ENCODE measurements at places on chromosomes 5 and 9. TPM values are rescaled to one million over a fixed set of nuclear protein-coding genes. Genes with fewer than 3 reads are reported as not detected.

- no peaks in the 10 kb centered on the region for H3K4me1 ChIP-seq
- no peaks in the 10 kb centered on the region for H3K36me3 ChIP-seq
- no peak for DNase-seq
- H3K4me3 ChIP-seq = no peak overlapping the region
- H3K27me3 ChIP-seq = no peaks in the 10 kb centered on the region
- H3K27ac ChIP-seq = no peak overlapping the region
Measured at GRCh38 chr5:76723266-76723665, 7.3 kb downstream of the F2R start.

OR1J2 gene
- total RNA-seq = not detected

GRCh38 chr5:112703866-112704820 is 33.5 kb upstream of the APC start:
- H3K27me3 ChIP-seq = no peaks in the 10 kb centered on the region
- H3K4me3 ChIP-seq = no peak overlapping the region

- DNase-seq = no peak
- H3K36me3 ChIP-seq = no peaks in the 10 kb centered on the region
- H3K27ac ChIP-seq = no peak overlapping the region
- H3K4me3 ChIP-seq = no peak overlapping the region
- H3K27me3 ChIP-seq = no peaks in the 10 kb centered on the region
- no peaks in the 10 kb centered on the region for H3K4me1 ChIP-seq
Measured at GRCh38 chr5:76029739-76030138, 53.4 kb upstream of the SV2C start.

DNA sequence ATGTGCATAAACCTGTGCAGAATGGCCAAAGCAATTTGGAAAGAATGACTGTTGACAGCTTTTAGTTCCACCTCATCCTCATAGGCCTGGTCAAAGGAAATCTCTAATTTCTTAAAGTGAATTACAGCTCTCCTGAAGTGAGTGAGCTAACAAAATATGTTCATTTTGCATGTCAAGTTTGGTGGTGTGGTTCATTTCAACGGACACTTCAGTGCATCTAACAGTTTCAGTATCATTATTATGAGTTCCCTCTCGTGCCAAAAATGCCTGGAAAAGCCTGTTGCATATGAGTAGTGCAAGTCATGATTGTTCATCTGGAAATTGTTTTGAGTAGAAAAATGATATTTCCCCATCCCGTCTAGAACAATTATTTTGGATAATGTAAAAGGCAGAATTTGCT is 53.2 kb upstream of the HMHB1 start:
- no peaks in the 10 kb centered on the region for H3K4me1 ChIP-seq
- no peak overlapping the region for H3K4me3 ChIP-seq
- no peak overlapping the region for H3K27ac ChIP-seq
- H3K36me3 ChIP-seq = no peaks in the 10 kb centered on the region

RELL2 gene
- total RNA-seq = 5.0 TPM

CLINT1 gene
- total RNA-seq = 95.8 TPM

- H3K4me1 ChIP-seq = no peaks in the 10 kb centered on the region
- no peaks in the 10 kb centered on the region for H3K36me3 ChIP-seq
- DNase-seq = no peak
- no peak overlapping the region for H3K27ac ChIP-seq
- no peak overlapping the region for H3K4me3 ChIP-seq
Measured at GRCh38 chr5:23071682-23072081, 218.5 kb upstream of the CDH12 start.

ADCY2 gene
- total RNA-seq = not detected

CDK9 gene
- 93.8 TPM for total RNA-seq

DNA sequence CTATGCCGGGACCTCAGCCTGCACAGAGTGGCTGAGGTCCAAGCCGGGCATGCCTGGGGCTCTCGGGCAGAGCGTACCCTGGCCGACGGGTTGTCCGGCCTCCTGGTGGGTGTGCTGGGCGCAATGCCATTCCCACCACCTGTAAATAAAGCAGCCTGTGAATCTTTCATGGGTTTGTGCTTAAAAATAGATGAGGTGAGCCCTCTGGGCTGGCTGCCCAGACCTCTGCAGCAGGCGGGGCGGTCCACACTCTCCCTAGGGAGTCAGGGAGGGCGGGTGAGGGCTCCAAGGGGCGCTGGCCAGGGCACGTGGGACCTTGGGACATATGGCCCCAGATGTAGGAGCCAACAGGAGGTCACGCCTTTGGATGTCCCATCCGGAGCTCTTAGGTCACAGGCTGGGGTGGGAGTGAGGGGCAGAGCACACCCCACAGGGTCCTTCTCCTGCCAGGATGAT is 3.6 kb upstream of the AGPAT2 start:
- DNase-seq = no peak
- H3K36me3 ChIP-seq = no peaks in the 10 kb centered on the region

HRH2 gene
- total RNA-seq = not detected

DNA sequence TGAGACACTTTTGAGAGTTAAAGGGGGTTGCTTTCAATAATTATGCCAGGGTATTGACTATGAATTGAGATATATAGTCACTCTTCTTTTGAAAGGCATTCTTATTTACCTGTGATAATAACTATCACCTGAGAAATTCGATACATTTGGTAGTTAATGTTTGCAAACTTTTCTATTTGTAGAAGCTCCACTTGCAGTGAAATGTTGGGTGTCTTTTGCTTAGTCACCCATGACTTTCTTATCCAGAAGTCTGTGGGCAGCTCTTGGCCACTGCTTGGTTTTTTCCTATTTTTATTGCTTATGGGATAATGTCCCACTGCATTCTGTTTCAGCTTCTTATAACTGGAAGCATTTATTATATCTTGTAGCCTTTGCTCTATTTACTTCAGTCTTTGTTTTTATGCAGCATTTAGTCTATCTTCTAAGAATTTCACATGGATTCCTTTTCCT is 3.9 kb downstream of the MACIR start:
- peaks cover 35% of the 10 kb centered on the region for H3K4me1 ChIP-seq
- no peak for DNase-seq
- peak overlapping the region; percentile 25 for H3K4me3 ChIP-seq
- H3K27ac ChIP-seq = peak overlapping the region; percentile 56
- H3K27me3 ChIP-seq = no peaks in the 10 kb centered on the region
